Pancreas (tissue), 10 donors: ENCODE measurements at places on chromosomes 4 and X. TPM values are rescaled to one million over a fixed set of nuclear protein-coding genes. Genes with fewer than 3 reads are reported as not detected.

- no peak for DNase-seq
Measured at GRCh38 chrX:129648514-129649267, 6.1 kb downstream of the APLN start.

DNA sequence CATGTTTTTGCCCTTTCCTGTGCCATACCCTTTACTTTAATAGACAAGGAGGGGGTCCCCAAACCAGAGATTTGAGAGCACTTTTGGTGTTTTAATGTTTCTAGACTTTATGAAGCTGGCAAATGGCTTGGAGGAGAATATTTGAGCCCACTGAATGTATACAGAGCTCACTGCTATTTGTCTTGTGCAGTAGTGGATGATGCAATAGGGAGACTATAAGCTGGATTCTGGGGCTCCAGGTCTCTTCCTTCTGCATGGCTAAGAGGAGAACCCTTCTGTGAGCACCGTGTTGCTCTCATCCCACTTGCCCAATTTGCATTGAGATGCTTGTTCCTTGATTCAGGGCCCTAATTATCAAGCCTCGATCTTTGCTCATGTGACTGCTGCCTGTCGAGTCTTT, 8.9 kb upstream of the PUDP start:
- DNase-seq: no peak

GRCh38 chr4:93776386-93777080, 52.0 kb upstream of the ATOH1 start:
- DNase-seq: no peak

GRCh38 chrX:134688839-134689238, 30.6 kb upstream of the PLAC1 start:
- no peak for DNase-seq

DNA sequence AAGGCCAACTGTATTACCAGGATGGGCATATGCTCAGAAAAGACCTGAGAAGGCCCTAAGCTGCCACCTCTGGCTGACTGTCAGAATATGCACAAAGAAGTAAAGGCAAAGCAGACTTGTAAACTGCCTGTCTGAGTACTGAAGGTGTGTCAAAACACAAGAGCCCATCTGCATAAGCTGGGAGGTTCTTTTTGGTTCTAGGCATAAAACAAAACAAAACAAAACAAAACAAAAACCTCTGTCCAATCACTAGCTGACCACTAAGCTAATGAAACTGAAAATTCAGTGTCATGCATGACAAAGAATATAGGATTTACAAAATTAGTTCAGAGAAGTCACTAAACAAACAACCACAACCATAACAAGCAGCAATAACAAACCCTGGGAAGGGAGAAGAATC, 20.6 kb downstream of the SH3D19 start:
- DNase-seq: no peak

DNA sequence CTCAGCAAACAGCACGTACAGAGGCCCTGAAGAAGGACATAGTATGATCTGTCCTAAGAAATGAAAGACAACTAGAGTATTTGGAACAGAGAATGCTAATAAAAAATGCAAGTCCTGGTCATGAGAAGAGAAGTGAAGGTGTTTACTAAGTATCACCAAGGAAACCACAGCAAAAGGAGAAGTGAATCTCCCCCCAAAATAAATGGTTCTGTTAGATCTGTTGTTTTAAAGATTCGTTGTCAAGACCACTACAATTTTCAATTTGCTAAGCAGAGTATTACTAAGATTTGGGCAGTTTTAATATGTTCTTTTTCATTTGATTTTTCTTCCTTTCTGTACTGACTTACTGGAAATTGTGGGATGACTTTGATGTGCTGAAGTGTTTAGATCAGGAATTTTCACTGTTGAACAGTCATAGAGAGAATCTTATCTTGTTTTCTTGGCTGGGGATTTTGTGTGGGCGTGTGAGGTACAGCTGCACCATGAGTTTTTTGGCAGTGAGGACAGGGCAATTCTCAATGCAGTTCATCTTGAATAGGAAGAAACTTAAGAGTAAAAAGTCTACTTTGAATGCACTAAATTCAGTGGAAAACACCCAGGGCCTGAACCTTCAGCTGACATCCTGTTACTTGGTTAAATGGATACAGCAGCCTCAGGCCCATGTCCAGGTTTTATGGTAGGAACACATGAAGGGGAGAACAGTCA, 132.2 kb downstream of the STIM2 start:
- no peak for DNase-seq

Gene HMGB2
- total RNA-seq: 9.2 TPM

DNA sequence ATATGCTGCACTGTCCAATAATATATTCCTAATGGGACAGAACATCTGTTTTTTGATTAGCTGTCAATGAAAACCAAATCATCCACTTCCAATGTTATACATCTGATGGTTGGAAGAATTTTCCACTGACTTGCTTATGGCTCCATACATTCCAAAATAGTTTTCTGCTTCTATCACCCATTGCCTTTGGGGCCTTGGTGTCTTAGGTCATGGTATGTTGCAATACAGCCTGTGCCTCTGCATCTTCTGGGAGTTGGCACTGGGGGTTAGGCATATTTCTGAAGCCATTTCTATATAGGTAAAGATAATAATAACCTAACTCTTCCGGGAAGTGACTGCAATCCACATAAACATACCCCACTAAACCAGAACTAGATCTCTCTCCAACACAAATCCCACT, 53.2 kb upstream of the NR3C2 start:
- no peak for DNase-seq

GRCh38 chr4:87677731-87678130, 27.7 kb downstream of the DMP1 start:
- DNase-seq: no peak

DNA sequence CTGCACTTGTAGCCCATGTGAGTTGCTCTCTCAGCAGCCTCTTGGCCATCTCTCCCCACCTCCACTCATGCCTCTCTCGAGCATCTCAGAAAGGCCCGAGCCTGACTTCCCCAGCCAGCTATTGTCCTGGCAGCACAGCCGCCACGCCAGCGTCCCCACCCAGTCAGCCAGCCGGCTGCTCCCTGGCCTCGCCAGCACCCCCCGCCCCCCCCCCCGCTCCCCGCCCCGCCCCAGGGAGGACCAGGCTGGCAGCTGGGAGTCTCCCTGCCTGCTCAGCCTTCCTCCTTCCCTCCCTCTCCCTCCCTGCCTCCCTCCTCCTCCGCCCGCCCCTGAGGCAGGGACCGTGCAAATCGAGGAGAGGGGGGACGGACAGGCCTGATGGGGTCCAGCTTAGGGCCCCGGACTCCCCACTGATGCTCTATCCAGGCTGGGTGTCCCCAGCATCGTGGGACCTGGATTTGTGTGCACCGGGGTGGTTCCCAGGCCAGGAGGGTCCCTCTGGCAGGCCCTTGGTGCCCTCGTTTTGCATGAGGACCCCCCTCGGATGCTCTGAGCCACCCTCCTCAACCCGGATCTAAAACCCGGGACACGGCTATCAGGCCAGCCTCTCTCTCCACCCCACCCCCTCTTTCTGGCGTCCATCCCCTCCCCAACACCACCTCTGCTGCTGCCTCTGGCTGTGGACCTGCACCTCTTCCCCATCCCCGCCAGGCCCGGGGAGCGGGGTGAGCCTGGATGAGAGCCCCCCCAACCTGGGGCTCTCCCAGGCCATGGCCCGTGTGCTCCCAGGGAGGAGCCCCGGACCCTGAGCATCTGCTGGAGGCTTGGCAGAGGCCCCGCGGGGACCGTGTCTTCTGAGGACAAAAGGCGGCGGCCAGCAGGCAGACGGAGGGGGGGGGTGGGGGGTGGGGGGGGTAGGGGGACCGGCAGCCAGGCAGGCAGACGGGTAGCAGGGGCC, at the start of gene GPR173:
TSS of gene GPR173 (plus strand) at position 621 of the 958 bp plus-strand sequence. CDS start 27,833 bp downstream, outside the sequence.
- peak; percentile 55 for DNase-seq

Gene RAB33A
- 0.17 TPM for total RNA-seq

DNA sequence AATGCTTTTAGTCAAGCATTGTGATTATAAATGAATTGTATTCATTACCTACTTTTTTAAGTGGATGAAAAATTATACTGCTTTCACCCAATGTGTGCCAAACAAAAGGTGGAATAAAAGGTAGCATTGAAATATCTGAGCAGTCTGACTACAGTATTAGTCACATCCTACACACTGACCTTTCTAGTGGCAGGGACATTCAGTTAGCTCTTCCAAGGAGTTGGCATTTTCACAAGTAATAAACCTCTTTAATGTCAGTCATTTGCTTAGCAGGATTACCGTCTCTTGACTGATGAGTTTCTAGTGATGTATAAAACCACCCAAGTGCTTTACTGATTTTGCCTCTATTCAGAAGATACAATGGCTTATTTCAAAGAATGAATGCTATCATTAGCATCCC, 687.9 kb downstream of the ARAP2 start:
- DNase-seq: no peak

- DNase-seq: no peak
Measured at GRCh38 chr4:76955182-76955581, 5.6 kb downstream of the SEPTIN11 start.

Gene PJA1
- 6.1 TPM for total RNA-seq

GRCh38 chr4:124276461-124276860, 436.1 kb downstream of the ANKRD50 start:
- DNase-seq: no peak

GRCh38 chrX:111133389-111133788, 37.4 kb downstream of the PAK3 start:
- DNase-seq: no peak

- no peak for DNase-seq
Measured at GRCh38 chr4:94370533-94371254, 28.1 kb upstream of the HPGDS start.

- DNase-seq: no peak
Measured at GRCh38 chr4:9970399-9971011, 50.8 kb downstream of the SLC2A9 start.

- DNase-seq: no peak
Measured at GRCh38 chr4:108314900-108315589, 146.3 kb upstream of the LEF1 start.

- DNase-seq: no peak
Measured at GRCh38 chr4:48329976-48330375, 11.4 kb upstream of the SLAIN2 start.

DNA sequence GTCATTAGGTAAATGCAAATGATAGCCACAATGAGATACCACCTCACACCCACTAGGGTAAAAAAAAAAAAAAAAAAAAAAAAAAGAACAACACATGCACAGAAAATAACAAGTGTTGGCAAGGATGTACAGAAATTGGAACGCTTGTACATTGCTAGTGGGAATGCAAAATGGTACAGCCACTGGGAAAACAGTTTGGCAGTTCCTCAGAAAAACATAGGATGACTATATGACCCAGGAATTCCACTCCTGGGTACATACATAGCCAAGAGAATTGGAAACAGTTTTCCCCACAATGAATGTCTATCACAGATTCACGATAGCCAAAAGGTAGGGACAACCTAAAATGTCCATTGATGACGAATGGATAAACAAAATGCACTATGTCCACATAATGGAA, 161.3 kb upstream of the MAMLD1 start:
- no peak for DNase-seq

Gene BMP3
- total RNA-seq: not detected

DNA sequence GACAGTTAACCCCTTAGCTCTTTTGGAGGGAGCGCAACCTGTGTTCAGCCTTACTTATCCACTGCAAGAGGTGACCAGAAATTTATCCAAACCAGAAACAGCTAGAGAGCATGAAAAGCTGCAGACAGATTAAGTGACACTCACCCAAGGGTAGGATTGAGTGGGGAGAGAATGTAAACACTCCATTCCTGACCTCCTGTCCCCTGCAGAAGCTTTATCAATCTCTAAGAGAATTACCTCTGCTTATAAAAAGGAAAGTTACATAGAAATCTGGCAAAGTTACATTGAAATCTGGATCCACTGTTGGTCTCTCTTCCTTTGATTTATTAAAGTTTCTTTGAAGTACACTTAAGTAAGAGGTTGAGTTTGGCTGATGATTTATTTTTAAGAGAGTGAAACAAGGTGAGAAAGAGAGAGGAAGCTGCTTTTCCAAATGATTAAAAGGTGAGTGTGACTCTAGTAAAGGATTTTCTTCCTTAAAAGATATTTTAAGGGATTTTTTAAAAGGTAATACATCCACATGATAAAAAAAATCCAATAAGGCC, 112.3 kb downstream of the ANAPC4 start:
- no peak for DNase-seq

Gene SASH3
- total RNA-seq: 0.31 TPM

DNA sequence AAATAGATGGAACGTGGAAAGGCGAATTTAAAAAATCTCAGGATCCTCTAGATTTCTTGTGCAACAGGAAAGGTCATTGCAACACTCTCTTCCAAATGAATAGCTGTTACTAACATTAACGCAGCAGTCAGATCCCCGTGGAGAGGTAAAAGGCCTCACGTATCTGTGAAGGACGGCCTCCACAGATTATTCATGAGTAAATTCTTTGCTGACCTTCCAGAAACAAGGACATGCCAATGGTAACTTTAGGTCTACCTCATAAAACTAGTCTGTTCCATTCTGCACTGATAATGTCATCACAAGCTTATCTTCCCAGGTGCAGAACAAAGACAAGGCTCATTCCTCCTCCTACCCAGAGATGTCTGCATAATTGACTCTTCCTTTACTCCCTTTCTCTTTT, 16.1 kb upstream of the REPS2 start:
- DNase-seq: no peak

Gene HSFX3
- total RNA-seq: not detected

- no peak for DNase-seq
Measured at GRCh38 chr4:89837993-89838390, 1.0 kb upstream of the SNCA start.

Gene TXK
- total RNA-seq: 0.83 TPM

Gene HS3ST1
- 0.32 TPM for total RNA-seq

Gene ZNF827
- total RNA-seq: 5.2 TPM

Gene SMR3B
- total RNA-seq: not detected

DNA sequence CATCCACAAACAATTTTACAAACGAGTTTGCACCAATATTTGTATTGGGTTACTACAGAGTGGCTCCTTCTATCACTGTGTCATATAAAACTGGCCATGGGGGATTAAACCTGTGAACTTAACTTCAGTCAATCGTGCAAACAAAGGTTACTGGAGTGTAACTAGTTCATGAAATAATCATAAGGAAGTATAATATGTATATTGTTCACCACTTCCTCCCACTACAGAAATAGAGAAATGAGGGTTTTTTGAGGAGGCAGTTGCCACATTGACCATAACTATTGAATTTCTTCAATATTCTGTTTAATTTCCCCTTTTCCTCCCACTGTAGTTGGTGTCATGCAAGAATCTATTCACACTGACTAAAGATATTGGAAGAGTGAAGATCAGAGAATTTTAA, at the start of gene GPR82:
TSS of gene GPR82 (plus strand) at position 356 of the 400 bp plus-strand sequence. CDS start 2,846 bp downstream, outside the sequence.
- no peak for DNase-seq

Gene SERTM2
- not detected for total RNA-seq

Gene PFKFB1
- 0.59 TPM for total RNA-seq

- no peak for DNase-seq
Measured at GRCh38 chrX:15718283-15718970, 19.6 kb upstream of the CA5B start.

Gene IGFBP7
- total RNA-seq: 92.0 TPM
